H1 (cell line): ENCODE measurements at places on chromosomes 7 and 10.

GRCh38 chr10:24851629-24852028 lies 100.8 kb downstream of the PRTFDC1 start:
- H3K4me3 ChIP-seq: no peak overlapping the region
- H3K36me3 ChIP-seq: no peaks in the 10 kb centered on the region
- no peaks in the 10 kb centered on the region for H3K27me3 ChIP-seq
- H3K4me1 ChIP-seq: 0 out of 2 replicates have a peak, but pooled peaks cover 3% of the 10 kb centered on the region
- H3K27ac ChIP-seq: no peak overlapping the region

DNA sequence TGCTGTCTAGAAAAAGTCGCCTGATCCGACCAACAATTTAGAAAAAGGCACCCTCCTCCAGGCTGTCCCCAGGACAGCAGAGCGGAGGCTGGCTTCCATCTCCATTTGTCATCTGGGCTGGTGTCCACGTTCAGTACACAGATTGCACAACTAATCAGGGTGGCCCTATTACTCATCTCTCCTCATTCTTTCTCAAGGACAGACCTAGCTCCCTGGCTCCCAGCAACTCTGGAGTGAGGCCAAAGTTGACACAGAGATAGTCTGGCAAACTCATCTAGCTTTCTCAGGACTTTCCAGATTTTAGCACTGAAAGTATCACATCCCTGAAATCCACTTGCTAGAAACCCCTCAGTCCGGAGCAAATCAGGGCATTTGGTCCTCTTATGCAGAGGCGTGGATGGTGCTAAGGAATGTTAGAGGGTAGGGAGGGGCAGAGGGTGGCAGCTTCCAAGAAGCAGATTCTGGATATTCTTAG lies 75.1 kb downstream of the DNAH11 start:
- H3K4me1 ChIP-seq: no peaks in the 10 kb centered on the region
- no peaks in the 10 kb centered on the region for H3K36me3 ChIP-seq
- no peak overlapping the region for H3K4me3 ChIP-seq

DNA sequence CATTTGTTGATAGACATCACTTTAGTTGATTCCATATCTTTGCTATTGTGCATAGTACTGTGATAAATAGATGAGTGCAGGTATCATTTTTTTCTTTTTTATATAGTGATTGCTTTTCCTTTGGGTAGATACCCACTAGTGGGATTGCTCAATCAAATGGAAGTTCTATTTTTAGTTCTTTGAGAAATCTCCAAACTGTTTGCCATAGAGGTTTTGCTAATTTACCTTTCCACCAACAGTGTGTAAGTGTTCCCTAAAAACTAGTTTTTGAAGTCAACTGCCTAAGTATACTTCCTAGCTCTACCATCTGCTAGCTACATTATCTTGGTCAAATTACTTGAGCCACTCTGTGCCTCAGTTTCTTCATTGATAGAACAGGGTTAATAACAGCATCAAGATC lies 31.5 kb upstream of the RSBN1L start:
- DNase-seq: no peak
- H3K4me1 ChIP-seq: no peaks in the 10 kb centered on the region
- no peaks in the 10 kb centered on the region for H3K27me3 ChIP-seq
- H3K36me3 ChIP-seq: no peaks in the 10 kb centered on the region

- no peaks in the 10 kb centered on the region for H3K36me3 ChIP-seq
- no peaks in the 10 kb centered on the region for H3K4me1 ChIP-seq
- no peak overlapping the region for H3K4me3 ChIP-seq
- DNase-seq: no peak
- no peak overlapping the region for H3K27ac ChIP-seq
Measured at GRCh38 chr7:115654384-115655214, 376.0 kb downstream of the TFEC start.

GRCh38 chr10:101224060-101224909 lies 5.0 kb downstream of the LBX1 start:
- no peak overlapping the region for H3K4me3 ChIP-seq
- H3K27ac ChIP-seq: no peak overlapping the region
- no peaks in the 10 kb centered on the region for H3K36me3 ChIP-seq
- H3K4me1 ChIP-seq: no peaks in the 10 kb centered on the region
- H3K27me3 ChIP-seq: peaks cover 100% of the 10 kb centered on the region

DNA sequence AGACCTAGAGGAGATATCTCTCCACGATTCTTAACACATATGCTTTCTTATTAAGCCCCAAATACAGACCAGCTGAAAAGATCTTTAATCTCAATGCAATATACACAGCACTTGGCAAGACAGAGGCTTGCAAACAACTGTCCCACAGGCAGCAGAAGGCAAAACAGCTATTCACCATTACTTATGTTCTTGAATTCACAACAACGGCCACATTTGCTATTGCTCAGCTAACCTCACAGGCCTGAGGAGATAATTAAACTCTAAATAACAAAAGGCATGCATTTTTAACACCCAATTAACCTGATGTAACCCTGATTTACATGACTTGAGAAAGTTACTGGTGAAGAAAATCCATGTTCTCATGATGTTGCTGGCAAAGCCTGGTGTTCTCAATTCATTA lies 216.4 kb downstream of the CRPPA start:
- DNase-seq: no peak
- H3K4me3 ChIP-seq: no peak overlapping the region
- H3K27me3 ChIP-seq: no peaks in the 10 kb centered on the region
- H3K36me3 ChIP-seq: no peaks in the 10 kb centered on the region

DNA sequence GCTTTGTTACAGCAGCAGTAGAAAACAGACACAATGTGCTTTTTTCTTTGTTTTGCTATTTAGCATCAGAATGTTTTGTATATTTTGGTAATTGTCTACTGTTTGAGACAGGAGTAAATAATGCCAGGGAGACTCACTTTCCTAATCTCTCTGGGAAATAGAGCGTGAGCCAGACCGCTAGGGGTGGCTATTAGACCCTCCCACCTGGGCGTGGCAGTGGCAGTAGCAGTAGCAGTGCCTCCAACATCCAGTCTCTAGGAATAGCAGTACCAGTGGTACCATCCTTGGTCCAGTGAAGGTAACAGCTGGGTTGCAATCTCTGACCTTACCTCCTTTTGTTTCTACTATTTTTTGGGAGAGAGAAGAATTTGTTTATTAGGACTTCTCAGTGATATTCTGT lies 165.7 kb upstream of the MAGI2 start:
- no peak overlapping the region for H3K4me3 ChIP-seq
- H3K36me3 ChIP-seq: no peaks in the 10 kb centered on the region
- H3K4me1 ChIP-seq: no peaks in the 10 kb centered on the region
- no peaks in the 10 kb centered on the region for H3K27me3 ChIP-seq
- H3K27ac ChIP-seq: no peak overlapping the region

GRCh38 chr7:71679480-71679879 lies 547.5 kb downstream of the GALNT17 start:
- no peak for DNase-seq
- H3K36me3 ChIP-seq: no peaks in the 10 kb centered on the region
- H3K27ac ChIP-seq: no peak overlapping the region
- H3K4me1 ChIP-seq: peaks cover 9% of the 10 kb centered on the region
- no peaks in the 10 kb centered on the region for H3K27me3 ChIP-seq

DNA sequence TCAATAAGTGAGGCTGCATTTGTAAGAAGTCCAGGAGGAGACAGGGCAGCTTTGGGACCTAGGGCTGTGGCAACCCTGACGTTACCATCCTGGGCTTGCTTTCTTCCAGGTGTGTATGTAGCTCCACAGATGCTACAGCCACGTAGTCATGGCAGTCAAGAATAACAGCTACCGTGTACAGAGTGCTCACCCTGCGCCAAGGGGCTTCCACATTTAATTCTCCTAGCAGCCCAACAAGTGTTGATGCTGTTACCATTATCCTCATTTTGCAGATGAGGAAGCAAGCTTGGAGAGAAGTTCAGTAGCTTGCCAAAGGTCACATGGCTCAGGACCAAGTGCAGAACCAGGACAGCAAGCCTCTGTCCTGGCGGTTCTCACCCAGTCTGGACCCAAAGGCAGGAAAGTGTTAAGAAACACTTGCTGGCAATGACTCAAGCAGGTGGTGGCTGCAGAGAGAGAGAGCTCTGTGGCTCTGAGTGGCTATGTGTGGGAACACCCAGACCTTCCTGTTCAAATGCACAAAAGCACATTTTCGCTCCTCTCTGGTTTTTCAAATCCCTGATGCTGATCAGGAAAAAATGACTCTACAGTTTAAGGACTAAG lies 89.8 kb downstream of the CREM start:
- no peak for DNase-seq
- H3K4me1 ChIP-seq: peaks cover under 1% of the 10 kb centered on the region; the same call in 1 of the 2 replicates
- no peaks in the 10 kb centered on the region for H3K36me3 ChIP-seq
- no peak overlapping the region for H3K27ac ChIP-seq
- H3K4me3 ChIP-seq: no peak overlapping the region

DNA sequence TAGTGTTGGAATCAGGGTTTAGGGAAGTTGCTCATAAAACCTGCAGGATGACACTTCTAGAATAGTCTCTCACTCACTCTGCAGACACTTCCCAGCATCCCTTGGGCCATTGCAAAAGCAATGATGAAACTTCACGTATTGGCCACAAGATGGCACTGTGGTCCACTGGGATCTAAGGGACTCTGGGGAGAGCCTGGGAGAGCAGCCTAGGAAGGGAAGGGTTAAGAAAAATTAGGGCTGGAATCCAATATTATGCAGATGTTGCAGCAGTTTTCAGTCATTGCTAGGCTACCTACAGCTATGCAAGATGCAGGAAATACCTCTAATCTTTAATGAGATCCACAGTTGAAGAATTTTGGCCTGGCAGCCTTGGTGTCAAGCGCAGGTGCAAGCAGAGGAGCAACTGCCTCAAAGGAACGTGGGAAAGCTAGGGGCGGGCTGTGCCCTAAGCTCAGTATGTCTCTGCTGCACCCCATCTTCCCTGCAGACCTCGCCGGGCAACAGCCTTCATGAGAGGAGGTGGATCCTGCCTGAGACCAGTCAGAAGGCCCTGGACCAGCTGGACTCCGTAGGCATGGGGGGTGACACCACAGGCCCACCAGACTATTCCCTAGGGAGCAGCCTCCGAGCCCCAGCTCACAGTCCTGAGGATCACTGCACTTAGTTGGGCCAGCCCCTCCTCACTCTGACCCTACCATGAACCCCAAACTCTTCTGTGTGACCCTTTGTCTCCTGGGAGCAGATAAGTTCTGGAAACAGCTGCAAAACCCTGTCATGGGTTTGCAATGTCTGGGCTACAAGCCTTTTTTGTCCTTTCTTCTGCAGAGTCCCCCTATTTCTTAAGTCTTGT lies 127.9 kb upstream of the PRSS58 start:
- no peaks in the 10 kb centered on the region for H3K4me1 ChIP-seq
- peak; percentile 68 for DNase-seq
- no peak overlapping the region for H3K4me3 ChIP-seq
- H3K27me3 ChIP-seq: no peaks in the 10 kb centered on the region
- no peaks in the 10 kb centered on the region for H3K36me3 ChIP-seq

- no peak overlapping the region for H3K4me3 ChIP-seq
- no peak overlapping the region for H3K27ac ChIP-seq
- H3K27me3 ChIP-seq: no peaks in the 10 kb centered on the region
- H3K36me3 ChIP-seq: no peaks in the 10 kb centered on the region
- no peaks in the 10 kb centered on the region for H3K4me1 ChIP-seq
- no peak for DNase-seq
Measured at GRCh38 chr10:51507476-51507875, 191.9 kb downstream of the CSTF2T start.

DNA sequence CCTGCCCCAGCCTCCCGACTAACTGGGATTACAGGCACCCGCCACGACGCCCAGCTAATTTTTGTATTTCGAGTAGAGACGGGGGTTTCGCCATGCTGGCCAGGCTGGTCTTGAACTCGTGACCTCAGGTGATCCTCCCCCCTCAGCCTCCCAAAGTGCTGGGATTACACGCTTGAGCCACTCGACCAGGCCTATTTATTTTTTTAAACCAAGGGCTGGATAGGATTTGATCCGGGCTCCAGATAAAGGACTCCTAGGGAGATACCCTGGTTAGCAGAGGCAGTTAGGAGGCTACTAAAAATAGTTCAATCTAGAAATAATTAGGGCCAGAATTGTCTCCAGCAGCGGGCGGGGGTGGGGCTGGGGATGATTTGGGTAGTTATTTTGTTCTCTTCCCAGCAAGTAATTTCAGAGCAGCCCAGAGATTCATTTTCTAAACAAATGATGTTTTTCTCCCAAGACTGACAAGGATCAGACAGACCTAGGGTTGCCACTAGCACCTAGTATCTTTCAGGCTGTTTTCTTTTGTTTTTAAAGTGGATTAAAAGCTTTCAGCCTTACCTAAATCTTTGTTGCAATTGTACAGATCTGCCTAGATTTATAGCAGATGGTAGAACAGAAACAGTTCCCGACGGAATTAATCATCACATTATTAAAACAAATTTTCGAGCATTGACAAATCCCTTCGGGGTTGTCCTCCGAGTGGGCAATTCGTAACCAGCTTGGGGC lies 859 bp upstream of the SMC3 start:
- no peaks in the 10 kb centered on the region for H3K4me1 ChIP-seq
- H3K27me3 ChIP-seq: no peaks in the 10 kb centered on the region
- peaks cover 21% of the 10 kb centered on the region for H3K36me3 ChIP-seq
- H3K27ac ChIP-seq: peak overlapping the region; percentile 98
- peak overlapping the region; percentile 89 for H3K4me3 ChIP-seq

GRCh38 chr7:120370954-120371353 lies 98.0 kb downstream of the KCND2 start:
- no peaks in the 10 kb centered on the region for H3K27me3 ChIP-seq
- H3K4me1 ChIP-seq: no peaks in the 10 kb centered on the region
- H3K27ac ChIP-seq: no peak overlapping the region
- H3K36me3 ChIP-seq: no peaks in the 10 kb centered on the region

DNA sequence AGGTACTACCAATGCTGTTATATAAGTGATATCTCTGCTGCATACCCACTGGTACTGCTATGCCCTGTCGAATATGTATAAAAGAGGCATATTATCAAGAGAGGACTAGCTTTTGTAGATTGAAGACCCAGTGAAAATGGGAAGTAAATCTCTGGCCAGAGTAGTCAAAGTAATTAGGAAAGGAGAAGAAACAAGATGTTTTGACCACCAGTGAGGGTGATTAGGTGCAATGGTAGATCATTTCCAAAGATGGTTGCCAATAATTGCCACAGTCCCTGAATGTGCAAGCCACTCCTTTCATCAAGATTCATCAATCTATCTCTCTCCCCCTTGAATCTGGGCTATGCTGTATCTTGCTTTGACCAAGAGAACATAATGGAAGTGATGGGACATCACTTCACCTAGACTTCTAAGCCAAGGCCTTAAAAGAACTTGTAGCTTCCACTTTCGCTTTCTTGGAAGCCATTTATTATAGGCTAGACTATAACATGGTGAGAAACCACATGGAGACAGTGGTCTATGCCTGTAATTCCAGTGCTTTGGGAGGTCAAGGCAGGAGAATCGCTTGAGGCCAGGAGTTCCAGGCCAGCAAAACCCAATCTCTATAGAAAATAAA lies 52.6 kb upstream of the ST8SIA6 start:
- H3K27ac ChIP-seq: no peak overlapping the region
- no peak for DNase-seq
- no peak overlapping the region for H3K4me3 ChIP-seq
- no peaks in the 10 kb centered on the region for H3K36me3 ChIP-seq
- peaks cover 1% of the 10 kb centered on the region for H3K27me3 ChIP-seq

DNA sequence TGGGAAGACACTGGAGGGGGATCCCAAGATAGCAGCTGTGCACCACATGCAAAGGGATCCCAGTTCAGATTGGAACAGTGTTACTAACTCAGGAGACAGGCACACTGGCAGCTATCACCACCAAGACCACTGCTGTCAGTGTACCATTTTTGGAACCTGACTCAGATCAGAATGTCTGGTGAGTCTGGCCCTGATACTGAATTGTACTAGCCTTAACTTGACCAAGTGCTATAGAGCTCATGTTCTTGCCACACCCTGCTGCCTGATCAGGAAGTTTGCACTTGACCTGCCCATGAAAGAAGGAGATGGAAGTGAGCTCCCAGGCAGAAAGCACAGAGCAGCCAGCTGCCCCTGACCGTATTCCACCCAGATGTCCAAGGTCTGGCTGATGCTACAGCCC lies 4.8 kb upstream of the PRRT4 start:
- H3K4me3 ChIP-seq: no peak overlapping the region
- H3K36me3 ChIP-seq: no peaks in the 10 kb centered on the region
- H3K4me1 ChIP-seq: no peaks in the 10 kb centered on the region
- DNase-seq: no peak
